ENCODE measurements at places on chromosomes 6 and 20.

DNA sequence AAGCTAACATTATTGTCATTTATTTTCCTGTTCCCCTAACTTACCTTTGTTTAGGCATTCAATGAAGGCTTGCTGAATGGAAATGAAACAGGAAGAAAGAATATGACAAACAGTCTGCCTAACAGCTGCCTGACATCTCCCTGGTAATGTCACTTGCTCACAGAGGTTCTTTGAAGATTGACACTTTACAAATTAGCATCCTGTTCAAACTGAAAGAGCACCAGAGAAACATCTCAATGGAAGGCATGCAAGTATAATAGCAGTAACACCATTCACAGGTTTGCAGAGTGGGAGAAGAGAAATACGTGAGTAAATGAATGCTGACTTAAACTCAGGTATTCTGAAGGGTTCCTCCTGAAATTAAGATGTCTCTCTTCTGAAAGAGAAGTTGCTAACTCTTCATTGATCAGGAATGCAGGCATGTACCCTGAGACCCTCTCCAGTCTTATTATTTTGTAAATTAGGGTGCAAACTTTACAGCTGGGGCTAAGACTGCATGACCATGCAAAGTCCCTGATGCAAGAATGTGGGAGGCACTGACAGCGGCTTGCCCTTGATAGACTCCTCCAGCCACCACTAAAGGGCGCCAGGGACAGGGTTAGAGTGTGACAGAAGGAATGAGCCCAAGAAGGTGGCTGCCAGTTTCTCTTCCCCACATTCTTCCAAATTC, 1.3 kb upstream of the SMLR1 start:
- DNase-seq, result no peak

DNA sequence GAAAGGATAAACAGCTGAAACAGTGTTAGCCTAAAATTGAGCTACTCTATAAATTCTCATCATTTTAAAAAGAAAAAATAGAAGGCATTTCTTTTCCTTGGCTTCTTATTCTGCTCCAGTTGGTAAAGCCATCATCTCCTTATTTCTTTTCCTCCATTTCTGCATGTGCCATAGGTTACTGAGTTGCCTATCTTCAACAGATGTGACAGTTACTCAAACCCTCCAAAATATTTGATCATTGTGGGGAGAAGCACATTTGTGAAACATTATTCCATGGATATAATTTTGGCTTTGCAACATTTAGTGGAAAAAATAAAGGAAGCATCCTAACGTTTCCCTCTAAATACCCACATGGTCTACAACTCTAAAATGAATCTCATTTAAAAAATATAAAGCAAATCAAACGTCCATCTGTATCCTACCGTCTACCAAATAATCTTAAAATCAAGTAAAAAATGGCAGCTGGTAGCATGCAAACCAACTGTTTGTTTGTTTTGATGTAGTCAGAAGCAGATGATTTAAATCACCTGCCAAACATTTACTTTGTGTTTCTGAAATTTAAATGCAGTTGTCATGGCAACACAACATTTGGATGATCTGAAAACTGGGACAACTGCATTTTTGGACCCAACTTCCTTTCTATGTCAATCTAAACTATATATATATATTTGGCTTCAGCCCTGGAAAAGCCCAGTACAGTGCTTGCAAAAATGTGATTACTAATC, 16.8 kb upstream of the SNX9 start:
- DNase-seq, result no peak

DNA sequence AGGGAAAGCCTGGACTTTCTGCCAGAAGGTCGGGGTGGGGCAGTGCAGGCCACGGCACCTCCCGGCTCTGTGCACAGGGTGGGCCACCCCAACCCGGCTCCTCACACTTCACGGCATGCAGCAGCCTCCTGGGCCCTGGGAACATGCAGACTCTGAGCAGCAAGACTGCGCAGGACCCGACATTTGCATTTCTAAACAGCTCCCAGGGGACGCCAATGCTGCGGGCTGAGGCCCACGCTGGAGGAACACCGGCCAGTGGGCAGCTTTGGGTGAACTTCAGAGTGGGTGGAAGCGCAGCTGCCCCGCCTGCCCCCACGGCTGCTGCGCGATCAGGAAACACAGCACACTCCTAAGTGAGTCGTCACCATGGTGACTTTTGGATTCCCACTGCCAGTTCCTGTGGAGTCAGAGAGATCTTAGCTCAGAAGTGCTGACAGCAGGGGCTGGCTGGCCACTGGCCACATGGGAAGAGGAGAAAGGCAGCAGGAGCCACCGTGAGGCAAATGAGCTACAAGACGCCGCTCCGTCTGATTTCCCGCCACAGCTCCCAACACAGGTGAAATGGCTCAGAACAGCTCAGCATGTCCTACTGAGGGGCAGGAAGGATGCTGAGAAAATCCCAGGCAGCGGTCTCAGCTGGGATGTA, 52.1 kb downstream of the RNASET2 start:
- peak; percentile 29 for DNase-seq

DNA sequence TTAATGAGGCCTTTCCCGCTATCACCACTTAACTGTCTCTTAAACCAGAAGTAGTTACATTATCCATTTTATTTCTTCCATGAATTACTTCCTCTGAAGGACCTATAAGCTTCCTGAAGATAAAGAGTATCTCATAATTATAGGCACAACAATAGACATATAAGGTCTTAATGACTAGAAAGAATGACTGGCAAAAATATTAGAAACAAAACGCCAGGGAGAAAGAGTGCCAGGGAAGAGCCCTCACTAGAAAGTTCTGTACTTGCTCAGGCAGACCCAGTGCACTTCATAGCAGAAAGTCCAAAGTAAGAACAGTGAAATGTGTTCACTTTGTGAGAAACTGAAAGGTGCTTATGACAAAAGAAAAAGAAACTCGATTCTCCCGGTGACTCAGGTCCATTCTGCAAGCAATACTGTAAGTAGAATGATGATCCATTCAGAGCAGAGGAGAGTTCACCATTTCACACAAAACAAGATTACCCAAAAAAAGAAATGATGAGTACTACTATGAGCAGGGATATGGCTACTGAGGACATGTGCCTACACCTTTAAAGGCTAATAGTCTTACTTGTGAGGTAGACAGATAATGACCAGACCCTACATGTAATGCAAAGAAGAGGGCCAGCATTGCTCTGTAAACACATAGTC, 5.5 kb downstream of the ZNF334 start:
- no peak for DNase-seq

- DNase-seq, result no peak
Measured at GRCh38 chr6:163529605-163530004, 115.1 kb downstream of the QKI start.

DNA sequence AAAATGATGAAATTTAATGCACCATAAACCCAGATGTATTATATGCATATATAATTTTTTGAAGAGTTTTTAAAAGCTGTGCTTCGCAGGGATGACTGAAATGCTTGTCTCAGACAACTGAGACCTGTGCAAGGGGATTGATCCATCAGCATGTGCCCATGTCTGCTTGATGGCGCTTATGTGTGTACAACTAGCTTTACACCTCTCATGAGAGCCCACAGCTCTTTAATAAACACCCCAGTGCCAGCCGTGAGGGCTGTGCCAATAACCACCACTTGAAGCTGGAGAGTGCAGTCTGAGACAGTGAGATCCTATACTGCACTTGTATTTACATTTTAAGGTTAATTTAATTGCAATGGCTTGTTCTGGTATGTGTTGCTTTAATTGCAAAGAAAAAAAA, 225.5 kb downstream of the BCKDHB start:
- peak; percentile 42 for DNase-seq

DNA sequence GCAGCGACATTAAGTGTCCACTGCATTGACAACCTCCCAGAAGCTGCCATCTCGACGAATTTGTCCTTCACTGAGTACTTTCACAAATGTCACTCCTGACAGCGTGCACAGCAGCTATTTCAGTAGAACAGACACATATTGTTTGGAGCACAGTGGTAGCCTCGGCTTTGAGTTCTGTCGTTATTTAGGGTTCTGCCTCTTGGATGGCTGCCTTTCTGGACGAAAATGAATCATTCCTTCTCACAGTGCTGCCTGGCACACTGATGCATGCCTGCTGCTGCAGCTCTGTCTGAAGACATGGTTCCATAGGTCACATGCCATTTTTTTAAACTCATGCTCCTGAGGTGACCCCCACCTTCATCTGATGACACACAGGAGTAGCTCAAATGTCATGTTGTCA, 477.0 kb downstream of the C6orf118 start:
- DNase-seq, result no peak

- no peak for DNase-seq
Measured at GRCh38 chr20:57417830-57418780, 26.9 kb downstream of the RBM38 start.

GRCh38 chr6:158417760-158418098, 105.5 kb downstream of the TULP4 start:
- no peak for DNase-seq

- DNase-seq, result peak; percentile 51
Measured at GRCh38 chr6:41073968-41074691, 1.4 kb downstream of the NFYA start.

DNA sequence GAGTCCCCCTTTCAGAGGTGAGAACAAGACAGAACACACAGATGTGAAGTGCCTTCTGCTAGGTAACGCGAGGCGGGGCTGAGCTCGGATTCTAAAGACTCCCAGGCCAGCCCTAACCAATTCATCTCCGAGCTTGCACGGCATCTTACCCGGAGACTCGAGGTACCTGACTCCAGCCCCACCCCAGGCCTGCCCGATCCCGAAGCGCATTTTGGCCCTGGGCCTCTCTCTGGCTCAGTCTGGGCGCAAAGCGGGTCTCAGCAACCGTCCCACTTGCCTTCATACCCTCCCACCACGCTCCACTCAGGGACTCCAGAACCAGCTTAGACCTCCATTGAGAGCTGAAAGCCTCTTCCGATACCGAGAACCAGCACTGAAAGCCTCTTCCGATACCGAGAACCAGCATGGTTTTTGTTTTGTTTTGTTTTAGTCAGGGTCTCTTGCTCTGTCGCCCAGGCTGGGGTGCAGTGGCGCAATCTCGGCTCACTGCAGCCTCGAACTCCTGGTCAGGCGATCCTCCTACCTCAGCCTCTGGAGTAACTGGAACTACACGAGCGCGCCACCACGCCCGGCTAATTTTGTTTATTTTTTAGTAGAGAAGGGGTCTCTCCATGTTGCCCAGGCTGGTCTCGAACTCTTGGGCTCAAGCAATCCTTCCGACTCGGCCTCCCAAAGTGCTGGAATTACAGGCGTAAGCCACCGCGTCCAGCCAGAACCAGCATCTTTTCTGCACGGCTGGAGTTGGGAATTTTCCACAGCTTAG, 557 bp upstream of the DYNLRB1 start:
- no peak for DNase-seq

GRCh38 chr6:133707456-133707855, 181.5 kb upstream of the TCF21 start:
- no peak for DNase-seq

All from NCI-H748 treated with DMSO at 0.1 percent for 48 hours (cell line).